ENCODE measurements at places on chromosomes 4 and X.
A peak's percentile ranks its signal among the peaks of the same experiment; 100 is the strongest.

DNA sequence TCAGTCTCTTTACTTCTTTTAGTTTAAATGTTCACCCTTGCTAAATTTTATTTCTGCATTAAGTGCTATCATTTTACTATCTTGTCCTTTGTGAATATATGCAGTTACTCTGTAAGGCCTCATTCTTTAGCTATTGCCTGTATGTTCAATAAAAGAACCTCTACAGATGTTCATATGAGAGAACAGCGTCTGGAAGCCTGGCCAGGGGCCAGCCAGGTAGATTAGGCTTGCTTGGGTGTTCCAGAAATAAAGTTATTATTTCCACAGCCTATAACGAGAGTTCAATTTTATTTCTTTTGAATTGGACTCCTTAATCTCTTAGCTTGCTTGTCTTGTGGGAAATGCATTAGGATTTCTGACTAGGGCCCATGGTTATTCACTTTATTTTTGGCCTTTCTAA lies 214.5 kb downstream of the TLL1 start:
- DNase-seq, result no peak

DNA sequence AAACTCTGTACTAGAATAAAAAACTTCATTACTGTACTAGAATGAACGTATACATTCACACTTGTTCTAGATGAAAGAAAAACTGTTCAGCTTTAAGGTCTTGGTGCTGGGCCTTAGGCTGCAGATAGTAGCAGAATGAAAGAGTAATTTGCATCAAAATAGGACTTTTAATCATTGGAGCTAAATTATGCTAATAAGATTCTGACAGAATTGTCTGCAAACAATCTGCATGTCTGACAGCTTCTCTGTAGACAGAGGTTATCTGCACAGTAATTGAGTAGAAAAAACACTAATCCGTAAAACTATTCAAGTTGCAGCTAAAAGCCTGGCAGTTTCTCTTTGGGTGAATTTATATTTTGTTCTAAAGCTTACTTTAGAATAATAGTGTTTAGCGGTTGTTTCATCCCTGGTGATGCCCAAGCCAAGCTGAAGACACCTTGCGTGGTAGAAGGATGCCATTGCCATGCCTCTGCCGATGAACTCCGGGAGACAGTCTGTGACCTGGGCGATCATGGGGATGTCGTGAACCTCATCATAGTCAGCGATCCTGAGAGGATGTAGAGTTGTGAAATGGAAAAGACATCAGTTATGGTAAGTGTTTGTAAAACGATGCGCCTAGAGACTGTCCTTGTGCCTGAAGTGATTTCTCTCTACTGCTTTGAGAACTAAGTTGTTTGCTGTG lies 25.3 kb downstream of the LRP2BP start:
- DNase-seq, result no peak

DNA sequence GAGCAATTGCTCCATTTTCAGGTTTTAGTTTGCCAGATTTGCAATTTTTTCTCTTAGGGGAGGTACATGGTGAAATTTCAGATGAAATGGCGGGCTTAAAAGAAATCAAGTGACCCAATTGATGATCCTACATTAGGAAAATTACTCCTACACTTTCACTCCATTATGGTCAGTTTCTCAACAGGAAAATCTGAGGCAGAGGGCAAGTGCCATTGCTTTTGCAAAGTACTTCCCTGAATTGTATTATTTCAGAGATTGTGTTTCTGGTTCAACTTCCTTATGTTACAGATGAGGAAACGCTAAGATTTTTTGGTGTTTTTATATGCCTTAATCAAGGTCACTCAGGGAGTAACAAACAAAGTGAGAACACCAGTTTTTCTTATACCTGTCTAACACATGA lies 302.2 kb downstream of the ARAP2 start:
- no peak for DNase-seq

- DNase-seq, result peak; percentile 86
Observed at GRCh38 chr4:7973545-7973981, 33.9 kb upstream of the AFAP1 start.

- no peak for DNase-seq
Observed at GRCh38 chrX:131216828-131217227, 72.3 kb downstream of the IGSF1 start.

DNA sequence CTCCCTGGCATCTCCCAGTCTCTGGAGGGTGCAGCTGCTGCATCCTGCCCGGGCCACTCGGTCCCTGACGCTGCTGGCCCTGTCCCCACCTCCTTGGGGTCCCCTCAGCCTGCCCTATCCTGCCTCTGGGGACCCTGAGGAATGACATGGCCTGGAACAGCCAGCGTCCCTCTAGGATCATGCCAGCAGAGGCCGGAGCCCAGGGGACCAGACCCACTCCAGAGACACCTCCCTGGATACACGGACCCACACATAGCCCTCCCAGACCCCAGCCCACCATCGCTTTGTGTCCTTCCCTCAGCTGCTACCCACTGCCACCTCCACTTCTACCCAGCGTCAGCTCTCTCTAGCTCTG lies 35.5 kb downstream of the CPLX1 start:
- no peak for DNase-seq

DNA sequence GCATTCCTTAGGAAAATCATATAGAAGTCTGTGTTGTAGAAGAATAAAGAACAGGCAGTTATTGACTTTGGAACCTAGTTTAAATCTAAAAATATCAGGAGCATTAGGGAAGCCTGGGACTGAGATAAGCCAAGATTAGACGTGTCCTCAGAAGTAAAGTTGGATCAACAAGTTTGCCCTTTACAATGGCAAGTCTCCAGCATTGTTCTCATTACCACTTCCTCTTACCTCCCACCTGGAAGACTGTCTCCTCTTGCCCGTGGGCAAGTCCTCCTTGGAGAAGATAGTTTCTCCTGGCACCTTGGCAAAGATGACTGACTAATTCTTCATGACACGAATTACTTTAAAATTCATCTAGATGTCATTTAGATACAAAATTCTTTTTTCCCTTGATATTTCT lies 37.8 kb downstream of the CNKSR2 start:
- DNase-seq, result peak; percentile 10

DNA sequence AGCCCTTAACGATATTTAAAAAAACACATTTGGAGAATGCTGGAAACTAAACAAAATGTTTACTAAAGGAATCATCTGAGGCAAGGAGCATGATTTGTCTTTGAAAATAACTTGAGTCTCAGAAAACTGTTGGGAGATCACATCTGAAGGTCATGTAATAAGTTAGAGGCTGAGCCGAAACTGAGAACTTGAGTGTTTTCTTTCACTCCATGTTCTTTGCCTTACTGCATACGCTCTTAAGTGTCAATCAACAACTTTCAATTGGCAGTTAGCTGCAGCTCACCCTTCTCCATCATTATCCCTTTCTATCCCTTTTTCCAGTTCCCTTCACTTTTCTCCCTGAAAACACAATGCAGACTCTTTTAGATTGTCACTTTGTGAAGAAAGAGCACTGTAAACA lies 216.2 kb downstream of the ADGRA3 start:
- DNase-seq, result no peak

DNA sequence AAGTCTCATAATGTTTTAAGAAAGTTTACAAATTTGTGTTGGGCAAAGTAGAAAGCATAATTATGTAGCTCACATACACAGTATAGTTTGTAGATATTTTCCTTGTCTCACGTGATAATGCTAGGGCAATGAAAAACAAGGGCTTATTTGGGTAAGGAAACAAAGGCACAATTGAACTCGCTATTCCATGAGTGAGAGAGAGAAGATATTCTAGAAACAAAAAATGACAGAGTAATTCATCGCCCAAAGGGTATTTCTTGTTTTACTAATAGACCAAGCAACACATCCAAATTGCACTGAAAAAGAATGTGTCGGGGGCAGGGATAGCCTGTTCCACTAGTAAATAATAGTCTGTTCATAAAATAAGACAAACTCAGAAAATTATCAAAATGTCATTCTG lies 3.6 kb upstream of the ASB11 start:
- DNase-seq, result no peak

GRCh38 chr4:86451560-86452330 lies 91.9 kb upstream of the MAPK10 start:
- peak; percentile 34 for DNase-seq

DNA sequence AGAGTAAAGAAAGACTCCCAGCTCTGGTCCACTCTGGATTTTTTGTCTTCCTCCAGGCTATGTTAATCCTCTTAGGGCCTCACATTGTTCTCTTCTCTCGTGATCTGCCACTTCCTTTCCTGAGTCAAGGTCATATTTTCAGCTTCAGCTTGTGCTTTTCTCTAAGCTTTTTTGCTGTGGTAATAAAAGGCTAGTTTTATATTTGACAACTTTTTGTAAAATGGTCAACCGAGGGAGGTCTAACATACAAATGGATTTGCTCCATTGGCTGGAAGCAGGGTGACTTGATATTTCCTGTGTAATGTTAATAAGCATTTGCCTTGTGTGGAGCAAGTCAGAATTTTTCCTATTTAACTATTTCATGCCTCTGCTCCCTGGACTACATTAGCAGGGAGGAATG lies 239.7 kb downstream of the RAB28 start:
- DNase-seq, result no peak

DNA sequence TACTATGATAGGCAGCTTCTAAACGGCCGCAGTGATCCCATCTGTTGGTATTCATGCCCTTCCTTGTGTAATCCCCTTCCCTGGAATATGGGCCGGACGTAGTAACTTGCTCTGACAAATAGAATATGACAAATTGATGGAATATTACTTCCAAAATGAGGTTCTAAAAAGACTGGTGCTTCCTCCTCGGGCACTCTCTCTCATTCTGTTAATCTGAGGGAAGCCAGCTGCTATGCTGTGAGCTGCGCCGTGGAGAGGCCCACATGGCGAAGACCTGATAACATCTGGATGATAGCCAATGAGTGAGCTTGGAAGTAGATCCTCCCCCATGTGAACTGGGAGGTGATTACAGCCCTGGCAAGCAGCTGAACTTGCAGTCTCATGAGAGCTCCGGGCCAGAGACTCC lies 27.2 kb upstream of the SLC25A4 start:
- peak; percentile 11 for DNase-seq

- DNase-seq, result no peak
Observed at GRCh38 chr4:36332782-36333131, 51.3 kb downstream of the DTHD1 start.

GRCh38 chrX:50801135-50801534 lies 12.9 kb downstream of the SHROOM4 start:
- DNase-seq, result no peak

GRCh38 chr4:66840178-66840577 lies 705.1 kb downstream of the CENPC start:
- no peak for DNase-seq

DNA sequence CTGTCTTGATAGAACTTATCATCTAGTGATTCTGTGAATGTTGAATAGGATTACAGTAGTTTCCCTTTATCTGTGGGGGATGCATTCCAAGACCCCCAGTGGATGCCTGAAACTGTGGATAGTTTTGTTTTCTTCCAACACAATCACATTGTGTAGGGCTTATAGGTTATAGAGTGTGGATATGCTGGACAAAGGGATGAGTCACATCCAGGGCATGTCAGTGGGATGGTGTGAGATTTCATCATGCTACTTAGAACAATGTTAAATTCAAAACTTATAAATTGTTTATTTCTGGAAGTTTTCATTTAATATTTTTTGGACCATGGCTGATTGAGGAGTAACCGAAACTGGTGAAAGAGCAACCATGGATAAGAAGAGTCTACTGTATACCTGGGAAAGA lies 432.3 kb upstream of the ATOH1 start:
- DNase-seq, result peak; percentile 61

GRCh38 chr4:52979020-52979419 lies 116.9 kb downstream of the RASL11B start:
- peak; percentile 11 for DNase-seq

GRCh38 chr4:10893395-10893794 lies 208.8 kb upstream of the CLNK start:
- no peak for DNase-seq

- DNase-seq, result no peak
Observed at GRCh38 chr4:56102601-56103000, 153.9 kb downstream of the CEP135 start.

DNA sequence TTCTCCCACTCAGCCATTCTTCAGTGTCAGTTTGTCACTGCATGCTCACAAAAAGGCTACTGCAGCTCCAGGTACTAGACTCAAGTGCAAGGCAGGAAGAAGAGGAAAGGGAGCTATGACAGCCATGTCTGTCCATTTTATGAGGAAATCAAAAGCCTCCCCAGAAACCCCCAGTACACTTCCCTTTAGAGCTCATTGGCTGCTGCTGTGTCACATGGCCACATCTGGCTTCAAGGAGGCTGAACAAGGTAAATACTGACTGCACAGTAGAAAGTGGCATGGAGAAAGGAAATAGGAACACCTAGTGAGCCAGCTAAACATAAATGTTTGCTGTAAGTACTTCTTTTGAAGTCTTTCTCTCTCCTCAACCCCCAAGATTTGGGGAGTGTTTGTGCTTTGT lies 67.2 kb upstream of the FRAS1 start:
- DNase-seq, result no peak

- no peak for DNase-seq
Observed at GRCh38 chrX:154430916-154431315, 2.4 kb downstream of the ATP6AP1 start.

DNA sequence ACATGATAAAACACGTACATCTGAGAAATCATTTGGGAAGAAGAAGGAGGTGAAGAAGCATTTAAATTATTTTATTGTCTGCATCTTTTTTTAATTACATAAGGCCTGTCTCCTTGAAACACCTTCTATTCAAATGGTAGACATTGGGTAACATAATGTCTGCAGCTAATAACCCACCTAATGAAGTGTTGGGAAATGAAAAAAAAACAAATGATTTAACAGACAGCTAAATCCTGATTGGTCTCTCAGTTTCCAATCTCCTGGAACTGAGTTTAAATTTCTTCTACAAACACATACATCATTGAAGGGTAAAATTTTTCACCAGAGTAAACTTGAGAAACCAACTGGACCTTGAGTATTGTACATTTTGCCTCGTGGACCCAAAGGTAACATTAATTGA lies at the start of gene AMTN:
Gene AMTN, plus strand, starts transcription at position 301 of the 400 bp plus-strand sequence. CDS start 209 bp downstream, outside the sequence.
- DNase-seq, result no peak

DNA sequence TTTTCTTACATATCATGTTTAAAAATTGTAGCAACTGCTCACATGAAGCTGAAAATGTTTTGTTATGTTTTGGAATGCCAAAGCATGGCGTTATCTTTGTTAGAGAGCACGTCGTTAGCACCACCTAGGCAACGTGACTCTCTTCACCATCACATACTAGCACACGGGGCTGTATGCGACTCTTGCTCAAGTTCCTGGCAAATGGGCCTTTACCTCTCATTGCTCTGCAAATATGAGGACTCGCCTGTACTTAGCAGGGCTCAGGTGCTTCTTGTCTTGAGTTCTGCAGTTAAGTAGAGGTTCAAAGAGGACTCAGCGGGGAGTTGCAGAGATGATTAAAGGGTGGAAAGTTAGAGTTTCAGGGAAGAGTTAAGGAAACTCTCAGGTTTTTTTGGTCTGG lies 59.4 kb downstream of the CLCN4 start:
- DNase-seq, result no peak

DNA sequence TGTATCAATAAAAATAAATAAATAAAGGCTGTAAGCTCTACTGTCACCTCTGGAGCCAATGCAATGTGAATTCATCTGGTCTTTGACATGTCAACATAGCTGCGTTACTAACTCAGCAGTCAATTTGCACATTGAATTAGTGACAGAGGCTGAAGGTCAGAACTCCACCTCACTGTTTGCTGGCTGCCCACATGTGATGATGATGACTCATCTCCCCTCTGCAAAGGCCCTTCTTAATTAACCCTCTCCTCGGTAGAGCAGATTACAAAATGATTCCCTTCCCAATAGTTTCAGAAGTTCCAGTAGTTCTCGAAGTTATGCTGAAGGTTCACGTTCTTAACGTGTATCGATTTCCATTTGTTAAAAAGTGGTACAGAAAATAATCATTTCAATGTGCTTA lies 1626.0 kb upstream of the TENM3 start:
- no peak for DNase-seq

- peak; percentile 86 for DNase-seq
Observed at GRCh38 chr4:182917182-182918043, at the start of gene DCTD. TSS of gene DCTD (minus strand) at chr4:182917386. CDS start at chr4:182915568, 1,818 bp downstream.

GRCh38 chr4:150569384-150569987 lies 12.5 kb upstream of the MAB21L2 start:
- peak; percentile 66 for DNase-seq

Data from GM23248 (cell line).